ENCODE measurements at places on chromosomes 4 and X. TPM values are rescaled to one million over a fixed set of nuclear protein-coding genes. Genes with fewer than 3 reads are reported as not detected.

- DNase-seq = no peak
Observed at GRCh38 chrX:95505721-95506120, 1178.9 kb upstream of the DIAPH2 start.

DNA sequence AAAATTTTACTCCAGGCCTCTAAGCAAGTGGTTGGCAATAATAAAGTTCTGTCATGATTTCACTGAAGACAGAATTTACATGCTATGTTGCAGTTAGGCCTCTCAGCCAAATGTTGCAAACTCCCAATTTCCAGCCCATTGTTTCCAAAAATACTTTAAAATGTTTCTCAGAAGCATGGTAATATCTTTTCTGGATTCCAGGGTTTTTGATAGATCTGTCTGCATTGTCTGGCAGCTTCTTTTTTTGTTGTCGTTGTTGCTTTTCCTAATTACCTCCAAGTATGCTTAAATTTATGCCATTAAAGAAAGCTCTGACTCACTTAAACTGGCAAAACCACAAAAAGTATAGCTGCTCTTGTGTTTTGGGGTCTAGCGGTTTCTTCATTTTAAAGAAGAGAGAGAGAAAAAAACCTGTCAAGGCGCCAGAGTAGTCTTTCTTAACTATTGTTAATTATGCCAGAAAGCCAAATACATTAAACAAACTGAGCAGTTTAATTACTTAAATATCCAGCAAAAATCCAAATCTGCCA, 97.0 kb downstream of the AGTR2 start:
- DNase-seq = no peak

DNA sequence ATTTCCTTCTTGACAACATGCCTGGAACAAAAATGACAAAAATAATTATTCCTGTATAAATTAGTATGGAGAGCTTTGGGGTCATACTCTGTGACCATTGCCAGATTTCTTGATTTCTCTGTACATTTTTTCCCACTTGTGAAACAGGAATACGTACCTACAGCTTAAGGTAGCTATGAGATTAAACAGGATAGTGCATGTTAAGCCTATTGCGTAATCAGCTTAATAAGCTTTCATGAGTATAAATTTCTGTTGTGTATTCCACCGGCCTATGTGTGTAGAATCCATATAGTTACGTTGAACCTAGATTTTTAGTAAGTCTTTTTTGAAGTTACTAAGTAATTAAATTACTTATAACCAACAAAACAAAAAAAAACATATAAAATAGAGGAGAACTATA, 334.9 kb downstream of the DCTD start:
- no peak for DNase-seq

GRCh38 chrX:64150775-64151174, 54.7 kb downstream of the AMER1 start:
- no peak for DNase-seq

Gene PRKG2
- 4.2 TPM for total RNA-seq

Gene GPC3
- 270 TPM for total RNA-seq
